NCI-H146 (cell line): ENCODE measurements at places on chromosomes 12 and 14.
A peak's percentile ranks its signal among the peaks of the same experiment; 100 is the strongest.

DNA sequence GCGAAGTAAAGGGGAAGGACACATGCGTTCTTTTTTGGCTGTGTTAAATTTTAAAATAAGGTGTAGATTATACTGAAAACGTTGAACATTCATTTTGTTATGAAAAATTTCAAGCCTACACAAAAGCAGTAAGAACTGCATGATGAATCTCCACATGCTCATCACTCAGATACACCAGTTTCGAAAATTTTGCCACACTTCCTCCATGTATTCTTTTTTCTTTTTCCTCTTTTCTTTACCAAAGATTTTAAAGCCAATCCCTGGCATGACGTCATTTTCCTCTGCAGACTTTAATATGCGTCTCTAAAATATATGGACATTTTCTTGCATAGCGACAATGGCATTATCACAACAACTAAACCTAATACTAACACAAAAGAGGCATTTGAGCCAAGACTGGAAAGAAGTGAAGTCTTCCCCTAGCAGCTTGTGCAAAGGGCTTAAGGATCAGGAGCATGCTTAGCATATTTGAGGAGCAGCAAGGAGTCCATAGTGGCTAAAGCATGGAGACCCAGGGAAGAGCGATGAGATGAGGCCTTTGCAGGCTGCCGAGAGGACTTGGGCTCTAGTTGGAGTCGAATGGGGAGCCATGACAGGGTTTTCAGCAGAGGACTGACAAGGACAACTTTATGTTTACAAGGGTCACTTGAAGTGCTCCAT lies 111.9 kb downstream of the ERC1 start:
- no peak for DNase-seq

DNA sequence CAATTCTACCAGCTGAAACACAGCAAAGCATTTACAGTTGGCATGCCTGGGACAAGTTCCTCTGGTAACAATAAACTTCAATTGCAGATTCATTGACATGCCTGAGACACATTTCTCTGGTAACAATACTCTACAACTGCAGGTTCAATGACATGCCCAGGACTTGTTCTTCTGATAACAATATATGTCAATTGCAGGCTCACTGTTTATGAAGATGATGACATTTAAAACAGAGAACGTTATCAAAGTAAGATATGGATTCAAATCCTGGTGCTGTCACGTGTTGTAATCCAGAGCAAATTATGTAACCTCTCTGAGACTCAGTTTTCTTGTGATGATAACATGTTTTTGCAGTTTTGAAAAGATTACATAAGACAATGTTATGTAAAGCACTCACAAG lies 20.5 kb downstream of the KITLG start:
- DNase-seq = no peak

DNA sequence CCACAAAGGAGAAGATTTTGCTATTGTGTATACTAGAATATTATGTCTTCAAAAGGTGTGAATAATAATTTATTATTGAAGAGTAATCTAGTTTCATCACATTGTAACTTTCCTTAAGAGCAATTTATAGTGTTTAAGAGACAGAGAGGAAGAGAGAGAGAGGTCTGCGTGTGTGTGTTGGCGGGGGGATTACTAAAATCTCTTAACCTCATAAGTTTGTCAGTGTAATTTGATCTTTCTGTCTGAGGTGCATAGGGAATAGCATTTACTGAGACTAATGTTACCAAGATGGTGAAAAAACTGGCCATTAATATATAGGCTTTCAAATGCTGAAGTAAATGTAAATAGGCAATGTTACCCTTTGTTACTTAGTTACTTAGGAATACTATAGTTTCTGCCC lies 48.2 kb upstream of the BTG1 start:
- no peak for DNase-seq

DNA sequence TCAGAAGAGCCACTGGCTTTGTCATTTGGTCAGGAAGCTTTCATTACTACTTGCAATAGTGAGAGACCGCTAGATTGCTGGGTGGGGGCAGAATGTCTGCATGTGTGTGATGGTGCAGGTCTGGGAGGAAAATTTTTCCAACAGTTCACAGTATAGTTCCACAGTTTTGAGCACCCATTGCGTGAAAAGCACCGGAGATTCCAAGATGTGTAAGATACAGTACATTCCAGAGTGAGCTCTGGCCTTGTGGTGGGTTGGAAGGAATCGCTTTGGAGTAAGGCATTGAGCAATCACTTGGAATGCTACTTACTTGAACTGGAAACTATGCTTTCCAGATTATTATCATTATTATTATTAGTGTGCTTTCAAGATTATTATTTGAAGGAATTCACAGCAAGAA lies 47.6 kb upstream of the FRMD6 start:
- no peak for DNase-seq

- peak; percentile 64 for DNase-seq
These were observed 601.8 kb upstream of the ATXN7L3B start for GRCh38 chr12:73935817-73936216.

GRCh38 chr12:27571463-27571862 lies 47.5 kb downstream of the PPFIBP1 start:
- no peak for DNase-seq

GRCh38 chr14:21780429-21781084 lies 106.9 kb upstream of the OR4E1 start:
- DNase-seq = no peak

GRCh38 chr12:67327466-67327865 lies 58.3 kb downstream of the CAND1 start:
- no peak for DNase-seq

- no peak for DNase-seq
These were observed 27.4 kb upstream of the PTHLH start for GRCh38 chr12:27999970-28000369.

GRCh38 chr12:46318037-46318436 lies 49.2 kb upstream of the SLC38A1 start:
- DNase-seq = no peak

DNA sequence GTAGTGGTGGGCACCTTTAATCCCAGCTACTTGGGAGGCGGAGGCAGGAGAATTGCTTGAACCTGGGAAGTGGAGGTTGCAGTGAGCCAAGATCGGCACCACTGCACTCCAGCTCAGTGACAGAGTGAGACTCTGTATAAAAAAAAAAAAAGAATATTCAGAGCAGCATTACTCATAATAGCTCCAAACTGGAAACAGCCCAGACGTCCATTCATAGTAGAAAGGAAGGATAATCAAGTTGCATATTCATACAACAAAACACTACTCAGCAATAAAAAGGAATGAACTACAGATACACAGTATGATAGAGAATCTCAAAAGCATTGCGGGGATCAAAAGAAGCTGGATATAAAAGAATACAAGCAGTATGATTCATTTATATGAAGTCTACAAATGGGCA lies 19.1 kb downstream of the TMEM30B start:
- no peak for DNase-seq

DNA sequence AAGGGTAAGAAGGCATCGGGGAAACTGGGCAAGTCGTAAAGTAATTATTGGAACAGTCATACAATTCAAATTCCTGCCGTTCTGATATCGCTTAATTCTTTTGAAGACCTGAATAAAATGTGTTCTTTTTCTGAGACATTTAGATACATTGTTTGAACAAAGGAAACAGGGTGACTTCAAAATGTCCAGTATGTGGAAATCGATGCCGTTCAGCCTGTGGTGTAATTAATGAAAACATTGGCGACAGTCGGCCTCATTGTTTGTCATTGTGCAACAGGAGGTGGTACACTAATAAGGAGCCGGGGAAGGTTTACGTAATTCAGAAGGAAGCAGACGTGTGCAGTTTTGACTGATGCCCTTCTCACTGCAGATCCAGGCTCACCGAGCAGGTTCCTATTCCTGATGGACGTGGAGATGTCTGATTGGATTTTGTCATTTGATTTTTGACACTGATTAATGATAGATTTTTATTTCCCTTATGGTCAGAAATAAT lies 92.7 kb downstream of the BORCS5 start:
- DNase-seq = peak; percentile 95

DNA sequence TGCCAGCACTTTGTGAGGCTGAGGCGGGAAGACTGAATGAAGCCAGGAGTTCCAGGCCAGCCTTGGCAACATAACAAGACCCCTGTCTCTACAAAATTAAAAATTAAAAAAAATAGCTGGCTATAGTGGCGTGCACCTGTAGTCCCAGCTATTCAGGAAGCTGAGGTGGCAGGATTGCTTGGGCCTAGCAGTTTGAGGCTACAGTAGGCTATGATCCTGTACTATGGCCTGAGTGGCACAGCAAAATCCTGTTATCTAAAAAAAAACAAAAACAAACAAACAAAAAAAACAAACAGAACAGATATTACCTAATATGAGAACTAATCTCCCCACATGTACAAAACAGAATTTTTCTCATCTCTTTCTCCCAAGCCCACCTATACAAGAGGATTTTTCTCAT lies 15.7 kb downstream of the TMEM116 start:
- no peak for DNase-seq

DNA sequence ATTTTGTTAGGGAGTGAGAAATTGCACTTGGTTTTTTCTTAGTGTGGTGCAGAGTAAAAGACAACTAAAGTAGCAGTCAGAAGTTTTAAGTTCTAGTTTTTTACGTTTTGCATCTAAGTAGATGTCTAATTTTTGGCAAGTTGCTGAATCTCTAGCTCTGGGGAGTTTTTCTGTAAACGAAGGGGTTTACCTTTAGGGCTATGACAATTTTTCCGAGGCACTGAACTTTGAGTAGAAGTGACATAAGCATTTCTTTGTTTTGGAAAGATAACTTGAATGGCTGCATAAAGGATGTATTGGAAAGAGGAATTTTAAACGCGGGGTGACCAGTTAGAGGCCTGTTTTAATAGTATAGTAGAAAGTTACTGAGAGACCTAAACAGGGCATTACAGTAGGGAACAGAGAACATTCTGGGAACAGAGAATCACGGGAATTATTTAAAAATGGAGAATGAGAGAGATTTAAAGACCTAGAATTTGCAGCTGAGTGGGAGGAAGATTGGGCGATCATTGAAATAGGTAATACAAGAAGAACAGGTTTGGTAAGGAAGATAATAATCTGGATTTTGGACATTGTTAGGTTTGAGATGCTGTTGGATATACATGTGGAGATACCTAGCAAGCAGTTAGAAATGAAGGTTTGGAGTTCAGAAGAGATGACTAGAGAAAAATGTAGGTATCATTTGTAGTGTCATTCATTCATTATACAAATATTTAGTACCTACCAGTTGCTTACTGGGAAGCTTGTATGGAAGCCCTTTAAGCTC lies 1.2 kb downstream of the ZNF410 start:
- DNase-seq = no peak

GRCh38 chr14:99755629-99756603 lies 37.3 kb upstream of the EML1 start:
- no peak for DNase-seq

- no peak for DNase-seq
These were observed 17.5 kb upstream of the LDHB start for GRCh38 chr12:21675096-21675495.

- no peak for DNase-seq
These were observed 28.7 kb downstream of the HSP90AA1 start for GRCh38 chr14:102058146-102058545.

DNA sequence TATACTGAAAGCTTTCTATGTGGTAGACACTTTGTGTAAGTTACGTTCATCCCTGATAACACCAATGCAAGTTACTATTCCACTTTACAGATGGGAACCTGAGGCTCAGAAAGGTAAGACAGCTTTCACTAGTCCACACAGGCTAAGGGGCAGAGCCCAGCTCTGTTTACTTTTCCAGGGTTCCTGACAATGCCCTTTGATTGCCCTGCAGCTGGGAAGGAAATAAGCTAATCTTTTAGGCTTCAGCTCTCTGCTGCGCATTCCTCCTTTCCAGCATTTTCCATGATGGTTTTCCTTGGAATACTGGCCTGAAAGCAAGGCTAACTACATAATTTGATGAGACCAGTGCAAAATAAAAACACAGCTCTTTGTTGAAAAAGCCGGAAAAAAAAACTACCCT lies 185.7 kb upstream of the BTG1 start:
- no peak for DNase-seq

- no peak for DNase-seq
These were observed 163.1 kb downstream of the SLC15A4 start for GRCh38 chr12:128660532-128661225.

GRCh38 chr12:23340351-23340750 lies 609.1 kb downstream of the SOX5 start:
- peak; percentile 41 for DNase-seq

GRCh38 chr14:98411154-98411553 lies 860.8 kb downstream of the BCL11B start:
- DNase-seq = no peak

GRCh38 chr12:92078167-92079053 lies 67.2 kb downstream of the BTG1 start:
- no peak for DNase-seq

- peak; percentile 54 for DNase-seq
These were observed 6.5 kb downstream of the CCDC60 start for GRCh38 chr12:119341020-119341419.

GRCh38 chr12:132367071-132367851 lies 37.9 kb upstream of the GALNT9 start:
- no peak for DNase-seq
